Natural killer cell (primary cell): ENCODE measurements at places on chromosomes 16 and 17. TPM values are rescaled to one million over a fixed set of nuclear protein-coding genes. Genes with fewer than 3 reads are reported as not detected.

The CBX8 gene
- 5.8 TPM for total RNA-seq

The SLC22A31 gene
- total RNA-seq: not detected

The PRKCB gene
- 183 TPM for total RNA-seq

The GUCY2D gene
- not detected for total RNA-seq

The B4GALNT2 gene
- 0.05 TPM for total RNA-seq

The DNAAF8 gene
- total RNA-seq: not detected

The PKMYT1 gene
- 3.5 TPM for total RNA-seq

The DOC2B gene
- not detected for total RNA-seq

The GSDMA gene
- 2.1 TPM for total RNA-seq

The GH2 gene
- total RNA-seq: not detected
